CD8-positive, alpha-beta T cell (primary cell): ENCODE measurements at places on chromosomes 1 and 21.

- DNase-seq, result no peak
These were observed 1.2 kb upstream of the ADAM15 start for GRCh38 chr1:155049651-155050559.

DNA sequence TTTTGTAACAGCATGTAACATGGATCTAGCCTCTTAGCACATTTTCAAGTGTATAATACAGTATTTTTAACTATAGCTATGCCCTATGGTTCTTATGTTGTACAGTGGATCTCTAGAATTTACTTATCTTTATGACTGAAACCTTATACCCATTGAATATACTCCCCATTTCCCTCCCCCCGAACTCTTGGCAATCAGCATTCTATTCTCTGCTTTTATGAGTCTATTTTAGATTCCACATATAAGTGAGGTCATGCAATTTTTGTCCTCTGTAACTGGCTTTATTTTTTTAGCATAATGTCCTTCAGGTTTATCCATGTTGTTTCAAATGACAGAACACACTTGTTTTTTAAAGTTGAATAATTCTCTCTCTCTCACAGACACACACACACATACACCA lies 3.1 kb upstream of the GBP6 start:
- no peak for DNase-seq

GRCh38 chr1:56025942-56026341 lies 553.4 kb downstream of the PLPP3 start:
- no peak for DNase-seq

- DNase-seq, result no peak
These were observed 675 bp upstream of the TEKT2 start for GRCh38 chr1:36083219-36083618.

DNA sequence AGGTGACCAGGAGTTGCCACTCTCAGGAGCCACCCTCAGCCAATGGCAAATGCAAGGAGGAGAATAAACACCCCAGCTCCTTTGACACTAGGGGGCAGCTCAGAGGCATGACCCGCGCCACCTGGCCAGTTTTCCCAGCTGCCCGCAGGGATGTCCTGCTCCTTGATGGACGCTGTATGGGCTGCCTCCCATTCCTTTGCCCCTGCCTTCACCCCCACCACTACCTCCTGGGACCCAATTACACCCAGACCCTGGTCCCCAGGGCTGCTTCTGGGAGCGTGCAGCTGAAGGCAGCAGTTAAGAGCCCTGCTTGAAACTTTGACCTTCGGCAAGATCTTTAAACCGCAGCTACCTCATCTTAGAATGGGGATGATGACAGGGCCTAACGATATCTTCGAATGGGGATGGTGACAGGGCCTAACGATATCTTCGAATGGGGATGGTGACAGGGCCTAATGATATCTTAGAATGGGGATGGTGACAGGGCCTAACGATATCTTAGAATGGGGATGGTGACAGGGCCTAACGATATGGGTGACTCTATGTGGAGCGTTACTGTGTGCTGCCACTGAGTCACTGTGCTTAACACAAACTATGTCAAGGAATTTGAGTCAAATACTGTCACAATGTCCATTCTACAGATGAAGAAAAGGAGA lies 163.0 kb upstream of the KAZN start:
- DNase-seq, result no peak
